ENCODE measurements at places on chromosomes 2 and 18.

DNA sequence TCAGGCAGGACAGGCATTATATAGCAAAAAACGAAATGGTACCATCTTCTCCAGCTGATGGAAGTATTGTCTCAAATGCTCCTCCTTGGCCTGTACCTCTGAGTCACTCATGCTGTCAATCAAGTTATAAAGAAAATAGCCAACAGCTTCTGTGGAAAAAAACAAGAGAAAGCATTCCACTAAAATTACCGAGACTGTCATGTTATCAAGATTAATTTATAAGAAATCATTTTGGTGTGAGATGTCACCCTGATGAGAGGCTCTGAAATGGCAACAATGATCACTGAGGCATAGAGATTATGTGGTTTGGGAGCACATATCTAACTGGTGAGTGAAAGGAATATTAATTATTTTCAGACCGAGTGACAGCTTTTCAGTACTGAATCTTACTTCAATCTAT, 47.4 kb downstream of the LRPPRC start:
- DNase-seq = no peak

GRCh38 chr18:49743117-49743567, 70.2 kb downstream of the ACAA2 start:
- no peak for DNase-seq

DNA sequence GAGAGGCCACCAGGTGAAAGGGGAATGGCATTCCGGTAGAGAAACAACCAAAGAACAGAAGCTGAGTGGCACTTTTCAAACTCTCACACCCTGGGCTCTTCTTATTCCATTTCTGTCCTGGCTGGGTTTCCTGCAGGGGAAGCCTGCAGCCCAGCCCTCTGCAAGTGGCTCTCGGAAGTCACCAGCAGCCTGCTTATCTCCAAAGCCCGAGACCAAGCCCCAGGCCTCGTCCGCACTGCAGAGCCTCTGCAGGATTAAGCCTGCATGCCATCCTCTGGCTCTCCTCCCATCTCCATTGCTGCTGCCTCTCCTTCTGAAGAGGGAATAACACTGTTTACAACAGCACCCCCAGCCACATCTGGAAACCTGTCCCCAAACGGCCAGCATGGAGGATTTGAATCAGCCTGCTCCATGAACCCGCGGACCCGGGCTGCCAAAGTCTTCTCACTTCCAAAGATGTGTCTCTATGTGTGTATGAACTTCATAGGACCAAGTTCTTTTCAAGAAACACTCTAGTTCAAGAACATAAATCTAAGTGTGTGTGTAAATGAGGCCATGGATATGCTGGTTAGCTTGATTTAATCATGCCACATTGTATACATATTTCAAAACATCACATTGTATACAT, 54.2 kb downstream of the DIPK1C start:
- DNase-seq = no peak

DNA sequence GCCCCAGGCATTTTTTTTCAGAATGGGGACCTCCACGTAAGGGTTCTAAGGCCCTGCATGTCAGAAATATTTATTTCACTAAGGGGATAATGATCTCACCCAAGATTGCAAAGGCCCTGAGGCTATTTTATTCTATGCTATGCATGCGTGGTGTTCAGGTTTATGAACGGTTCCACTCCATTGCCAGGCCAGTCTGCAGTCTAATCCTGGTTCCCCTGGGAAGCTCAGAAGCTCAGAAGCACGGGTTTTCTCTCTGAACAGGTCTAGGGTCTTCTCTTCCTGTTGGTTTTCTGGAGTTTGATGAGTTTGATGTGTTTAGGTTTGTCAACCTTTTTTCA, 256.4 kb upstream of the PXDN start:
- DNase-seq = no peak
